ENCODE measurements at places on chromosomes 16 and 17.

GRCh38 chr17:15441315-15441714 lies 26.1 kb downstream of the CDRT4 start:
- DNase-seq, result no peak

DNA sequence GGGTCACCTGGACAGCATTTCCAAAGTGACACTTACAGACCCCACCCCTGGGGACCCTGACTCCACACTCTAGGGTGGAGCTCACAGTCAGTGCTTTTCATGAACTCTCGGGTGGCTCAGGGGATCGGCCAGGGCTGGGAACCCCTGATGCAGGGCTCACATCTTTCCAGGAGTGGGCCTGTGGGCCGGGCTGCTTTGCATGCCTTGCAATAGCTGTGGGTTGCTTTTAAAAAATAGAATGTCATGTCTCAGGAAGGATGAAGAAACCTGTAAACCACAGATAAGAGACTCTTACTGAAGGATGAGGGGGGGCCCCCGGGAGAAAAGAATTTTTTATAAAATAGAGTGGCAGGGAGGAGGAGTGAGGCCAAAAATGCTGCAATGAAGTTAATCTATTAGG lies 40.2 kb downstream of the RBFOX3 start:
- no peak for DNase-seq

- no peak for DNase-seq
Measured at GRCh38 chr16:14002416-14002990, 68.6 kb upstream of the MRTFB start.

- DNase-seq, result no peak
Measured at GRCh38 chr16:51433599-51433998, 282.5 kb upstream of the SALL1 start.

GRCh38 chr17:28372203-28372944 lies 880 bp downstream of the SARM1 start:
- DNase-seq, result peak; percentile 37

DNA sequence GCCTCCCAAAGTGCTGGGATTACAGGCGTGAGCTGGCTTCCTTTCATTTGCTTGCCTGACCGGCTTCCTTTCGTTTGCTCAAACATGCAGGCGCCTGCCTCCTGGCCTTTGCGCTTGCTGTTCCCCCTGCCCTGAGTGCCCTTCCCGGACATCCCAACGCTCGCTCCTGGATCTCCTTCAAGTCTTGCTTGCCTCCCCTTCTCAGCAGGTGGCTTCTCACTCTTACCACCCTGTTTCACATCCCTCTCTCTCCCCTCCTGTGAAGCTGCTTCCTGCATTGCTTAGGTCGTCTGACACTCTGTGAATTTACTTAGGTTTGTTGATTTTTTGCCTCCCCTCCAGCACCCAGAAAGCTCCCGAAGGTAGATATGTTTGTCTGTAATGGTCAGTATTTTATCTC lies 25.6 kb upstream of the NDRG4 start:
- DNase-seq, result no peak

Measured in activated T-cell treated with anti-CD3 and anti-CD28 coated beads for 48 hours (primary cell).